NCI-H510A treated with DMSO at 0.1 percent for 48 hours (cell line): ENCODE measurements at places on chromosomes 2 and 18.

- DNase-seq: no peak
These were observed 44.5 kb upstream of the SERPINB2 start for GRCh38 chr18:63843008-63843407.

DNA sequence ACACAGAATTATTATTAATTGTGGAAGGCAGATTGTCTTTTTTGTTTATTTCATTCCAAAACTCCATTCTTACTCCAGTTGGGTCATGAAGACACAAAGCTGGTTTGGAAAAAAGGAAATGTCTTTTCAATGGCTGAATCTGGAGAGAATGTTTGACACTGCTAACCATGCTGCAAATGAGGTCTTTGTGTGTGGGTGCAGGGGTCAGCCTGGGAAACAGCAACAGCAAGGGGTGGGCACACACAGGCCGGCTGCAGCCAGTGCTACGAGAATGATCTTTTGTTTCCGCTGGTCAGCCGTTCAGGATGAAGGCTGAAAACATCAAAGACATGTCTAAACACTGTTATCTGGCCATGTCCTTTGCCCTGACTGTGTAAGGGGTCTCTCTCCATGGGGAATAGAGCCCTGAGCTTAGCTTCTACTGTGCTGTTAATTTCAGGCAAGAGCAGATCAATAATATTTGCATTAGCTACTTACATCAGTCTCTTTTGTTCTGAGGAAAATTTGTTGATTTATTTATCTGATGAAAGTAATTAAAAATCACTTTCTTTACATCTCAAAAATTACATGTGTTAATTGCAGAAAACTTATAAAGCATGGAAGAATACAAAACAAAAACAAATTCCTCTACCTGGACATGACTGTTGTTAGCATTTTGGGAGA, 33.3 kb upstream of the E2F6 start:
- DNase-seq: no peak

DNA sequence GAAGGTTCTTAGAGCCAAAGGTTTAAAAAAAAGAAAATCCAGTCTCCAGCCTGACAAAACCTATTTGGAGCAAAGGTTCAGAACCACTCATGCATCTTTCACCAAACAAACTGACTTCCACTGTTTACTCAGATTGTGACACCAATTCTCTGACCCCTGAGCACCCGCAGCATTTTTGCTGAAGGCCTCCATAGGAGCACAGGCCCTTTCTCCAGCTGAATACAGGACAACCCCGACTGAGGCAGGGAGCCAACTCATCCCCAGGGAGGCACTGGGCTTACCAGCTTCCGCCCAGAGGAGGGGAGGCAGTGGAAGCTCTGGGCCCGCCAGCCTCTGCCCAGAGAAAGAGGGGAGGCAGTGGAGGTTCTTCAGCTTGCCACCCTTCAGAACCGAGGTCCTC, 51.0 kb upstream of the CNGA3 start:
- DNase-seq: no peak

DNA sequence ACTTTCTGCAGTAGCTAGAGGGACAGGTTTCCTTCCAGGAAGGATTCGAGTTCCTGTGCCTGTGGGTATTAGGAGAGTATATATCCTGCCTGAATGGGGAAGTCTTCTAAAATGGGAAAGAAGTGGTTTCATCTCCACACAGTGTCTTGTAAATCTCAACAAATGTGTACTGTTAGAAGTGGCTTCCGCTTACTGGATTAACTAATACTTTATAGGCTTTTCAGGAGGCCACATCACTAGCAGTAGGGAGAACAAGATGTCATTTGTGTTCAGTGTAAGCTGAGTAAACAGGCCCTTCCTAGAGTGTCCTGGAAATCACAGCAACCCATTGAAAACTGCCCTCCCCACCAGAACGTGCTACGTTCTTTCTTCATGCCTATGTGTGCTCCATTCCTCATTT, 12.5 kb upstream of the POLR1B start:
- DNase-seq: no peak

GRCh38 chr2:75021672-75022071, 63.2 kb downstream of the POLE4 start:
- DNase-seq: no peak

DNA sequence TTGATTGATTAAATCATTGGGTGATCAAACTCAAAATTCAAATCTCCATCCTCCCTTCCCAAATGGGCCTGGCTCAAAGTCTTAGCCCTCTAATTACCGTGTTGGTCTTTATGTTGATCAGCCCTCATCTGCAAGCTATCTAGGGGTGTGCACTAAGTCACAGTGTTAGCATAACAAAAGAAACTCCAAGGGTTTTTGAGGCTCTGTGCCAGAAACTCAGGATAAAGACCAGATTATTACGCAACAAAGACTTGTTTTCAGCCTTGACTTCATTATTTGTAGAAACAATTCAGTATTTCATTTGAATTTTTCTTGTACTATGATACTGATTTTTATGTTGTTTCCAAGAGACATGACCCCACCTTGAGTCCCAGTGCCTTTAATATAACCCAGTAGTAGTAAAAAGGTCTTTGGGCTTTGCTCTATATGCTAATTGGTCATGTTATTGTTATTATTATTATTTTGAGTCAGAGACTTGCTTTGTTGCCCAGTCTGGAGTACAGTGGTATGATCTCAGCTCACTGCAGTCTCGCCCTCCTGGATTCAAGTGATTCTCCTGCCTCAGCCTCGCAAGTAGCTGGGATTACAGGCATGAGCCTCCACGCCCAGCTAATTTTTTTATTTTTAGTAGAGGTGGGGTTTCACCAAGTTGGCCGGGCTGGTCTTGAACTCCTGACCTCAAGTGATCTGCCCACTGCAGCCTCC, 13.9 kb downstream of the PSMD14 start:
- DNase-seq: no peak

DNA sequence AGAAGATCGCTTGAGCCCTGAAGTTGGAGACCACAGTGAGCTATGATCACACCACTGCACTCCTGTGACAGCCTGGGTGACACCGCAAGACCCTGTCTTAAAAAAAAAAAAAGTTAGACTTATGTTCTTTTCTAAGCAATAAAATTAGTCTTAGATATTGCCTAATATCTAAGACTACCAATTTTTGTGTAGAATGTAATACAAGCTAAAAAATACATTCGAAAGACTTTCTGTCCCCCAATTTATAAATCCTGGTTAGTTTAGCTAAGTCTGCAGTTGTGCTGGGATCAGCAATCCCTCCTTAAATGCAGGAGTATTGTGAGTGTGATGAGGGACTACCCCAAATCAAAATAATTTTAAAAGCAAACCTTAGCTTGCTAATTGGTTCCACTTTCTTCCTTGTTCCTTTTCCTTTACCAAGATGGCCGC, 358 bp upstream of the STAMBP start:
- no peak for DNase-seq
